ENCODE measurements at places on chromosomes 3 and 15.

- no peak for DNase-seq
Measured at GRCh38 chr15:74144153-74144775, 13.9 kb downstream of the ISLR2 start.

GRCh38 chr3:188557235-188557634, 403.3 kb downstream of the LPP start:
- no peak for DNase-seq

- DNase-seq, result peak; percentile 59
Measured at GRCh38 chr15:64905119-64905831, 6.4 kb upstream of the ANKDD1A start.

DNA sequence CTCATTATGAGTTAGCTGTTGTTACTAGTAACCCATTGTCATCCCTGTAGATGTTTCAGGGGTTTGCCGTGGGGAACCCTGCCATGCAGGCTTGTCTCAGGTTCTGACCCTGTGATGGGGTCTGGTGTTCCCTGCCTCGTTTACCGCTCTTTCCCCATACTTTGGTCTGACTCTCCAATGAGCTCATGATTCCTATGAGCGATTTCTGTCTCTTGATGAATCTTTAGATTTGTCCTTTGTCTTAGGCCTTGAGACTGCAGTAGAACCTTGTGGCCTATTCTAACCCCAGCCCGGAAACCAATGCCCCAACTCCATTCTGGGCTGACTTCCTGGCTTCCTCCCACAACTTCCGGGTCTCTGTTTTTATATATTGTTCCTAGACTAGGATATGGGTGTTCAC, 11.3 kb upstream of the IQGAP1 start:
- DNase-seq, result no peak

GRCh38 chr15:98599909-98600691, 48.2 kb upstream of the IGF1R start:
- DNase-seq, result peak; percentile 62

DNA sequence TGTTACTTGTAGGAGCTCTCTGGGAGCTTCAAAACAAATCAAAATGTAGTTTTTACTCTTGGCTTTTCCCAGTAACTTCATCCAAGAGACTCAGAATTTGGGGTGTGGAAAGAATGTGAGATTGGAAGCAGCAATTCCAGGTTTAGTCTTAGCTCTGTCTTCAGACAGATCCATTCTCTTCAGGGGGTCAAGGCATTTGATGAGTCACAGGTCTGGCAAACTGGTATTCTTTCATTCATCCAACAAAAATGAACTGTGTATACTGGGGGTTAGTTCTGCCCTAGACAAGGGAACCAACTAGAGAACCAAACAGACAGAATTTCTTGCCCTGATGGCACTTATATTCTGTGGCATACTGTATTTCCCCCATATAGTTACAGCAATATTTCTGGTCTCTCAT, 36.3 kb upstream of the CADPS start:
- DNase-seq, result no peak

GRCh38 chr3:48470286-48470685, 23.7 kb downstream of the ATRIP start:
- no peak for DNase-seq

GRCh38 chr3:100403362-100404249, 2.3 kb downstream of the LNP1 start:
- no peak for DNase-seq

DNA sequence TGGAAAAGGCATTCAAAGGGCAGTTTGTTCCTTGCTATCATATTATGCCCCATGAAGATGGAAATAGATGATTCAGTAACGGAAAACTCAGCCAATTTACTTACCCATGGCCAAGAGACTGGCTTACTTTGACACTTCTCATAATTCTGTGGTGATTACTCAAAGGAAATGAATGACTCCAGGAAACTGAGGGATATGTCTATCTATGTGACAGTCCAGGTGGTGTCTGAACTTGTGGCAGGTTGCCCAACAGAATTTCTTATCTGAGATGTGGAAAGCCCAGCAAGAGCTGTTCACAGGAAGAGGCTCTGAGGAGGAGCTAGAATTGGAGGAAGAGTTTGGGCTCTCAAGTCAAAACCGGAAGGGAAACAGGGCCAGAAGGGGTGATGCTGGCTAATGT, 91.2 kb downstream of the KCNAB1 start:
- no peak for DNase-seq

DNA sequence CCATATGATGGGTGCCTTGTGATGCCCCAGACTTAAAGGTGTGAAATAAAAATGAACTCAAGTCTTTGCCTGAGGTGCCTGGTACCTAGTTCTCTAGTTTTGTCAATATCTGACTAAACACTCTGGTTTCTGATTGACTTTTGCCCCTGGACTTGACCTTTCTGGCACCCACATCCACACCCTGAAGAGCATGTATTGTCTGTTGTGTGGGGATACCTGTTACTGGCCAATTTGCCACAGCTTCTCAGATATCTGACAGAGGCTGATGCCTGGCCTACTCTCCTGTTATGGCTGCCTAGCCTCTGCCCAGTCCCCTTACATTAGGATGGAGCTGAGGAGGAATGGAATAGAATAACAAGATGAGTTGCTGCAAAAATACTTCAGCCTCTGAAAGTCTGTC, 3.6 kb downstream of the ZBTB38 start:
- DNase-seq, result no peak

DNA sequence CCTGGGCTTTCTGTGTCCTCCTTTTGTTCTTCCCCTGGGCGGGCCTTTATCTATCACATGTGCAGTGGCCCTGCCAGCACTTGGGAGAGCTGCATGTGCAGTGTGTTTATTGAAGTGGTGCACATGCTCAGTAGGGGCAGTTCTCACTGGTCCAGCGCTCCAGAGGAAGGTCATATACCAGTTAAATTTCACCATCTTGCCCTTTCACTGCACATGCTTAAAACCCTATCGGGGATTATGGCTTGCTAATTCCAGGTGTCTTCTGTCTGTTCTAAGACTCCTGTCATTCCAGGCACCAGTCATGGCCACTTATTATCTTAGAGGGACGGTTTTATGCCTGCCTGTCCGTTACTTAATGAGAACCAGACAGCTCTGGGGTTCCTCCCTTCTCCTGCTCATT, 52.2 kb downstream of the ROPN1B start:
- no peak for DNase-seq
